Suppressor macrophage treated with lipopolysaccharide for 4 hours (primary cell): ENCODE measurements at places on chromosomes 16 and 17.

DNA sequence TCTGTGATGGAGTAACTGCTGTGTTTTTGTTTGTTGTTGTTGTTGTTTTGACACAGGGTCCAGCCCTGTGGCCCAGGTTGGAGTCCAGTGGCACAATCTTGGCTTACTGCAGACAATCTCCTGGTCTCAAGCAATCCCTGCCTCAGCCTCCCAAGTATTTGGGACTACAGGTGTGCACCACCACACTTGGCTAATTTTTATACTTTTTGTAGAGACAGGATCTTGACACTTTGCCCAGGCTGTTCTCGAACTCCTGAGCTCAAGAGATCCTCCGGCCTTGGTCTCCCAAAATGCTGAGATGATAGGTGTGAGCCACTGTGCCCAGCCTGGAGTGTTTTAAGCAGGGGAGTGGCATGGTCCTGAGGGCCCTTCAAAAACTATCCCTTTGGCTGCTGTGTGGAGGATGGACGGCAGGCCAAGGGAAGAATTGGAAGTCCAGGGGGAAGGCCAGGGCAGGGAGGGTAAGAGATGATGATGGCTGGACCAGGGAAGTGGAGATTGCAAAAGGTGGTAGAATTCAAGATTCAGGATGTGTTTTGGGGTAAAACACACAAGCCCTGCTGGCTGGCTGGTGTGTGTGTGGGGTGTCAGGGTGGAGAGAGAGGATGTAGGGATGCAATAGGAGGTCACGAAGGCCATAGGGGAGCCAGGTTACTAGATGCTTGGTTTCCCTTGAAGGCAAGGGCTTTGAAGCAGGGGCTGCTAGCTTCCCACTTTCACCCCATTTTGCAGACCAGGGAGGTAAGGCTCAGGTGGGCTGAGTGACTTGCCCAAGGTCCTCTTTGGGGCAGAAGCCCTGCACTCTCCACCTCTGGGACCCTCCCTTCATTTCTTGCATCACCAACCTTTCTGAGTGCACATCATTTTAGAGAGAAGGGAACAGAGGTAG lies 18.8 kb upstream of the PLLP start:
- no peak for DNase-seq

DNA sequence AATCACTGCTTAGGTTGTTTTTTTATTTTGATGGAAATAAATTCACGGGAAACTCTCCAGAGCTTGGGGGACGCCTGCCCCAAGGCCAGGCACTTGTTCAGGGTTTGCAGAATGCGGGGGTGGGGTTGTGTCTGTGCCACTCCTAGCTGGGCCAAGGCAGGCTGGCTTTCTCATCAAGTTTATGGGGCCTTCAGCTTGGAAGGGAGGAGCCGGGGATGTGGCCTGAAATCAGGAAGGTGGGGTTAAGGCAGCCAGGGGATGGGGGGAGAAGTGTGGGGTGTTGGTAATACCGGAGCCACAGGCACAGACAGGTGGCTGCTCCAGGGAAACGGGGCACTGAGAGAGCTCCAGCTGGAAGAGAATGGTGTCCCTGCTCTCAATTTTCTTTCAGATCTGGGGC lies 1.7 kb upstream of the CHAD start:
- DNase-seq, result no peak

DNA sequence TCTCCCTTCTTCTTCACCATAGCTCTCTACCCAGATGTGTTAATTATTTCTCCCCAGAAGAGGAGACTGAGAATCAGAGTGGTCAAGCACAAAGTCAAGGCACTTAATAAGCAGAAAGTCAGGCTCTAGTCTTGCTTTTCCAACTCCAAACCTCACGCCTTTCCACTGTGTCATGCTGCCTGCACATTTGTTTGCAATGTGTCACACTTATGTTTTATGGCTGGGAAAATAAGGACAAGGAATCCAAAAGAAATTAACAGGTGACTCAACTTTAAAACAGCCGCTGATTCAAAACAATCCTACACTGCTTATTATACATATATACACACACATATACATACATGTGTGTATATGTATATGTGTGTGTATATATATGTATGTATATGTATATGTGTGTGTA lies 255.7 kb upstream of the DYNLRB2 start:
- no peak for DNase-seq

- no peak for DNase-seq
Measured at GRCh38 chr16:4607841-4608703, 6.6 kb downstream of the UBALD1 start.

GRCh38 chr16:29784157-29784556 lies 6.1 kb downstream of the ZG16 start:
- DNase-seq, result no peak

DNA sequence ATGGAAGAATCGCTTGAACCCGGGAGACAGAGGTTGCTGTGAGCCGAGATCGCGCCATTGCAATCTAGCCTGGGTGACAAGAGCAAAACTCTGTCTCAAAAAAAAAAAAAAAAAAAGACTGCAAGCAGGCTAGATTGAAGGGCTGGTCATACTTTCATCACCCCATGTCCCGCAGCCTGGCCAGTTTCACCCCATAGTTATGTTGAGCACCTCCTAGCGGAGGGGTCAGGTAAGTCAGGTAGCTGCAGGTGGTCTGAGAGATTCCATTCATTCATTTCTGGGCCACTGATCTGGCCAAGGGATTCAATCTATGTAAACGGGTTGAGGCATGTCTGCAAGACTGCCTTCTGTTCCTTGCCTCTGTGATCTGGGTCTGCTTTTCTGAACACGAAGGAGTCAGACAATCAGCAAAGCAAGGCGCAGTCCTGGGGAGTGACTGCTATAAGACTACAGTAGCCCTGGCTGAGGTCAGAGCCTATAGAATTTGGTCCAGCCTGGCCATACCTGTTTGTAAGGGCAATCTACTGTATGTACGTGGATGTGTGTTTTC lies 23.6 kb upstream of the BPTF start:
- DNase-seq, result no peak

- DNase-seq, result no peak
Measured at GRCh38 chr16:55017321-55017720, 86.7 kb downstream of the IRX5 start.

GRCh38 chr17:67372751-67373150 lies 4.3 kb upstream of the PITPNC1 start:
- DNase-seq, result no peak

GRCh38 chr17:4642286-4642685 lies 808 bp upstream of the ALOX15 start:
- DNase-seq, result no peak

- DNase-seq, result peak; percentile 23
Measured at GRCh38 chr16:81633680-81634379, 145.3 kb upstream of the PLCG2 start.

DNA sequence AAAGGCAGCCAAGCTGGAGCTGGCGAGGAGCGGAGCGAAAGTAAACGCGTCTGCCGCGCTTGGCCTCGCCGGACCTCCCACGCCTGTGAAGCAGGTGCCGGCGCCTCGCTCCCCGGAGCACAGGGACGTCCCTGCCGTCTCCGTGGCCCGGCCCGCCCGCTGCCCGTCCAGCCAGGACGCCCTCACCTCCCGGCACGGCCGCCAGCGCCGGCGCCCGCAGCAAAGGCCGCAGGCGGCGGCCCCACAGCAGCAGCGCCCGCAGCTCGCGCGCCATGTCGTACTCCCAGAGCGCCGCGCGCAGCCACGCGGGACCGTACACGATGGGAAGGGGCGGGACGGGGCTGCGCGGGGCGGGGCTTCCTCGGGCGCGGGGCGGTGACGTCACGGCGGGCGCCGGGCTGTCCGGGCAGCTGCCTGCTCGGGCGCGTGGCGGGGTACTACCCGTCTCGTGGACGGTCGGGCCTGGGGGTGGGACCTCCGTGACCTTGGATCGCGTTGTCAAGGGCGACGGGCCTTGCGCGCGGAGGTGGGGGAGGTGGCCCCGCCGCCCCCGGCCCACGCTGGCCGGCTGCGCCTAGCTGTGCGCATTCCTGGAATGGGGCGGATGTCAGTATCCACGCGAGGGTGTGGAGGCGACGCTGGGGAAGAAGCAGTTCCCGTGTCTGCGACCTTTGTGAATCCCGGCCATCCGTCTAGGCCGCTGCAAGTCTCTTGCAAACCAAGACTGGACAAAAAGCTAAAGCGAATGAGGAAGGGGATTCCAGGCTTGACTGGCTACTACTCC lies at the start of gene TRAP1:
Gene TRAP1 (minus strand): TSS at position 290 of the 784 bp plus-strand sequence. CDS start 16 bp downstream, at position 274.
- peak; percentile 96 for DNase-seq

DNA sequence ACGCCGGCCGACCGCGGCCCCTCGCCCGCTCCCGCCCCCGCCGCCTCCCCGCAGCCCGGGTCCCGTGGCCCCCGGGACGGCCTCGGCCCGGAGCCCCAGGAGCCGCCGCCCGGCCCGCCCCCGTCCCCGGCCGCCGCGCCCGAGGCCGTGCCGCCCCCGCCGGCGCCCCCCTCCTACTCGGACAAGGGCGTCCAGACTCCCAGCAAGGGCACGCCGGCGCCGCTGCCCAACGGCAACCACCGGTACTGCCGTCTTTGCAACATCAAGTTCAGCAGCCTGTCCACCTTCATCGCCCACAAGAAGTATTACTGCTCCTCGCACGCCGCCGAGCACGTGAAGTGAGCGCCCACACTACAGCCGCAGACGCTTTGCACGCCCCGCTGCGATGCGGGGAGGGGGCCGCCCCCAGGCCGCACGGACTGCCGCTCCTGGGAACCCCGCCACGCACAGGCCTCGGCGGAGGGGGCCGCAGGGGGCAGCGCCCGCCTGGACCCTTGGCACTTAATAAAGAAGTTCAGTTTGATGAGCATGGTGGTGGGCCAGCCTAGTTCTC lies 35.5 kb upstream of the ZC3H18 start:
- DNase-seq, result peak; percentile 32

DNA sequence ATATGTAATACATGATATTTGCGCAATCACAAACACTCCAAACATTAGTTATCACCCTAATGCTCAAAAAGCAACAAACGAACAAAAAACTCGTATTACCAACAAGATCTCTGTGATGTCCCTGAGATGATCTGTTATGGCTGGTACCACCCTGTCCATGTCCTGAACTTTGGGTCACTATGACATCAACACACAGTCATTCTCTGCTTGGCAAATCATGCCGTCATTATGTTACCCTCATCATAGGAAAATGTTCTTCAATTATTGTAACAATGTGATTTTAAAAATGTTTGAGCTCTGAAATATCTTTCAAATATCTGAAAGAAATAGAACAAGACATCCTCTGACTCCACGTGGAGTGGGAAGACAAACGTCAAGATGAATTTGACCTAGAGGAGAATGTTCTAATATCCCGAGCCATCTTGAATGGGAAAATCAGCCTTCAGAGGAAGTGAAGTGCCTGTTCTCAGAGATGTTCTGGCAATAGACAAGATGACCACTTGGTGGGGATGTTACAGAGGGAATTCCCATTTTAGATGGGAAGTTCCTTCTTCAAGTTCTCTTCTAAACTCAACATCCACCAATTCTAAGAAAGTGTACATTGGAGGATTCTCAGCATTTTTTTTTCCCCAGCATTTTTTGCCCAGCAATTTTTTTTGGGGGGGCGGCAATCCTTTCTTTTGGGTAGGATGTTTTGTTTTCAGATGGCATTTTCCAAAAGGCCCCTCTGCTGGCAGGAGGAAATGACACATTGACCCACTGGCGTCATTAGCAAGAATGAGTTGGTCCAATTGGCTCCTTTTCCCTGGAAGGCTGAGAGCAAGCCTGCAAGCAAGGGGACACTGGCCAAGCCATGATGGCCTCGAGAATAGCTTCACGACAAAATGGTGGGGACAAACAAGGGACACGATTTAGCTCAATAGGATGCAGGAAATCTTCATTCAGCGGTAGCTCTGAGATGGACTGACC lies 3.7 kb upstream of the HSD17B2 start:
- peak; percentile 62 for DNase-seq

DNA sequence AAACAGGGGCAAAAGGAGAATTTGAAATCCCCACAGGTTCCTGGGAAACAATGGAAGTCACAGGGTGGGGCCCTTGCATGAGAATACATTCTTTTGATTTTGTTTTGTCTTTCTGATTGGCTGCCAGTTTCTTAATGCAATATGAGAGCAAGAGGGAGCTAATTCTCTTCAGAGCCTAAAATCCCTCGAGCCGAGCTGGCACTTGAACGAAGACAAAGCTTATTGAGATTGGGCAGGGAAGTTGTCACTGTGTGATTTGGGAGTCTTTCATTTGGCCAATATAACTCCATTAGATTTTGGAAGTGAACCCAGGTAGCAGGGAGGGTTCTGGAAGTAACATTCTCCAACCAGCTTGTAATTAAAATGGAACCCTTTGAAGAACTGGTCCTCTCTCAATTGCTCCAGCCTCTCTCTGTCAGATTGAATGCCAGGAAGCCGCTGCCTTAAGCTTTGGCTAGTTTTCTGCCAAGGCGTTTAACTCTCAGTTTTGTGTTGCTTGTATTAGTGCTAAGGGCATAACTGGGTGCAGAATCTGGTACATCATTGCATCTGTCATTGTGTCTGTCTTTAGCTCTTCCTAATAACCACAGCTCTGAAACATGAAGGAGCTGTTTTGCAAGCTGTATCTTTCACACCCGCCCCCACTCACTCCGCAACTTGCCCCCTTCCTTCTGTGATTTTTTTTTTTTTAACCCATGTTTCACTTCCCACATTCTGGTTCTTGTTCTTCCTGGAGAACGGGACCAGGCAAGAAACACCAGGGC lies 272.0 kb downstream of the MAF start:
- DNase-seq, result no peak

GRCh38 chr17:75250009-75250471 lies 11.4 kb downstream of the GGA3 start:
- peak; percentile 65 for DNase-seq

DNA sequence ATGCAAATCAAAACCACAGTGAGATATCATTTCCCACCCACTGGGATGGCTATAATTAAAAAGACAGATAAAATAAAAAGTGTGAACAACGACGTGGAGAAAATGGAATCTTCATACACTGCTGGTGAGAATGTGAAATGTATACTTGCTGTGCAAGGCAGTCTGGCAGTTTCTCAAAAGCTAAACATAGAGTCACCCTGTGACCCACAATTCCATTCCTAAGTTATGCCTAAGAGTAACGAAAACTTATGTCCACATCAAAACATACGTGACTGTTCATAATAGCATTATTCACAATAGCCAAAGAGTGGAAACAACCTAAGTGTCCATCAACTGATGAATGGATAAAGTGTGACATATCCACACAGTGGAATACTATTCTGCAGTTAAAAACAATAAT lies 38.1 kb upstream of the VPS4A start:
- DNase-seq, result no peak
